Posterior cingulate gyrus (tissue), 11 donors: ENCODE measurements at places on chromosomes 12 and 14.

- no peak for DNase-seq
These were observed 302.4 kb downstream of the CACNA1C start for GRCh38 chr12:2355198-2355597.

- DNase-seq, result no peak
These were observed 14.3 kb downstream of the PTCSC3 start for GRCh38 chr14:36162267-36162666.

GRCh38 chr14:59819446-59820088, 51.0 kb downstream of the RTN1 start:
- no peak for DNase-seq

DNA sequence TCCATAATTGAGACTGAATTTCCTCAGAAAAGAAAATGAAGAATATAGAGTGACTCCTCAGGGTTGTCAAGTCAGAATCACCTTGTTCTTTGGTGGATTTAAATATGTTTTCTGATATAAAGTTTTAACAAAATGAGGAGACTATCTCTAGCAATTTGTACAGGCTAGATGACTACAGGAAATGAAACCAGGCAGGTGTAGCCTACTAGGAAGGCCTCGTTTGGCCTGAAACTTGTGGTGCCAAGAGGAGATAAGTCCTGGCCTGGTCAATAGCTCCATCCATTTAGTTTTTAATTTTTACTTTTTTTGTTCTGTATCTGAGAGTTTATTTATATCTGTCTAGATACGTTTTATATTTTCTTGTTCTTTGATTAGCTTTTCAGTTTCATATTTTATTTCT, 41.5 kb downstream of the SNAPC1 start:
- no peak for DNase-seq

DNA sequence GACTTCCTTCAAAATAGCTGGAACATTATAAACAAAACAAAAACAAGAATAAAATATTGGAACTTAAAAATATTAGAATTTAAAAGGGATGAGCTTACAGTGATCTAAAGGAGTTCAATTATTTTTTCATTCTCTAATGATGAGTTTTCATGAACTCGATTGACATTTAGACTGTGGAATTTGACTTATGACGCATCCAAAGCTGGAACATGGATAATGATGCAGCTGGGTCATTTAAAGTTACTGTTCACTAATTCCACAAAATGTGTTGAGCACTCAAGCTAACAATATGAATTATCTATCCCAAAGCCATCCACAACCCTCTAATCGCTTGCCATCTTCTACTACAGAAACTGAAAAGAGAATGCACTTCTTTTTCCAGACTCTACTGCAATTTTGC, 42.5 kb downstream of the LIN7A start:
- DNase-seq, result no peak
